ENCODE measurements at places on chromosomes 2 and 18. TPM values are rescaled to one million over a fixed set of nuclear protein-coding genes. Genes with fewer than 3 reads are reported as not detected.

The GPR55 gene
- total RNA-seq, result not detected

The RNF181 gene
- total RNA-seq, result 283 TPM

The KIF1A gene
- under 0.01 TPM for total RNA-seq

The CYP27A1 gene
- total RNA-seq, result 36.0 TPM

The STRN gene
- 11.7 TPM for total RNA-seq

The GLI2 gene
- 4.0 TPM for total RNA-seq

The PRSS56 gene
- total RNA-seq, result not detected

The PLEKHA3 gene
- total RNA-seq, result 2.5 TPM

Measured in bronchial smooth muscle cell (primary cell).